ENCODE measurements at places on chromosomes 12 and 14.

DNA sequence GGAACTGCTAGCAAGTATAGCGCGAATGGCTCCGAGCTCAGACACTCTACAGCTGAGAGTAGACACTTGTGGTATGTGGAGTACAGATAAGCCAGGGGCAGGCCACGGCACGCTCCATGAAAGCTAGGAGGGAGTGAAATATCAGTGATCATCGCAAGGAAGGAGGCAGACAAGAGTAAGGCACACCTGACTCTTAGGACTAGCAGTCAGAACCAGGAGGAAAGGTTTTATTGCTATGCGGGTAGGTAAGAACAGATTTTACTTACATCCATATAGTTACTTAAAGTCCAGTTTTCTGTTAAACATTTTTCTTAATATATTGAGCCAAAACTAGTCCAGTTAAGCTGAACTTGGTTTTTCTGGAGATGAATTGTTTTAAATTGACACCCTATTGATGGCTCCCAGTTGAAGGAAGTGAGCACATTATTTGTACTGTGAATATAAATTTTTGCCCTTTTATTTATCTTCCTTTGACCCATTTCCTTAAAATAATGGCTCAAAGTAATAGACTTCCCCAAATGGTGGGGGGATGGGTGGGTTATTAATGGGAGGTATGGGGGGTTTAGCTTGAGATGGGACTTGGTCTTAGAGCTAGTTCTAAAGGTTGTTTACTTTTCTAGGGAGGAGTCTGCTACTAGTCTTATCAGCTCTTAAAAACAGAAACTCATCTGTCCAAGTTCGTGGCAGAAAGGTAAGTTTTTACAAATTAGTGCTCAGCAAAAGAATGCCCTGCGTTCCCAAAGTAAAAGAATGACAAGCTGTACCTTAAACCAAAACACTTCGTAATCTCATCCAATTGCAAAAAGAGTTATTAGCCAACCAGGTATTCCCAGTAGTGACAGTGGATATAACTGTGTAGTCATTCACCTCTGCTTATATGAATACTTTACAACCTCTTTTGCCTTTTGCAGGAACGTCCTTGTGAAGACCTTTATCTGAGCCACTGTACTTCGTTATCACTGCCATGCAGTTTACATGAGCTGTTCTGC, 5.8 kb downstream of the HNRNPA1 start:
- no peak for DNase-seq

DNA sequence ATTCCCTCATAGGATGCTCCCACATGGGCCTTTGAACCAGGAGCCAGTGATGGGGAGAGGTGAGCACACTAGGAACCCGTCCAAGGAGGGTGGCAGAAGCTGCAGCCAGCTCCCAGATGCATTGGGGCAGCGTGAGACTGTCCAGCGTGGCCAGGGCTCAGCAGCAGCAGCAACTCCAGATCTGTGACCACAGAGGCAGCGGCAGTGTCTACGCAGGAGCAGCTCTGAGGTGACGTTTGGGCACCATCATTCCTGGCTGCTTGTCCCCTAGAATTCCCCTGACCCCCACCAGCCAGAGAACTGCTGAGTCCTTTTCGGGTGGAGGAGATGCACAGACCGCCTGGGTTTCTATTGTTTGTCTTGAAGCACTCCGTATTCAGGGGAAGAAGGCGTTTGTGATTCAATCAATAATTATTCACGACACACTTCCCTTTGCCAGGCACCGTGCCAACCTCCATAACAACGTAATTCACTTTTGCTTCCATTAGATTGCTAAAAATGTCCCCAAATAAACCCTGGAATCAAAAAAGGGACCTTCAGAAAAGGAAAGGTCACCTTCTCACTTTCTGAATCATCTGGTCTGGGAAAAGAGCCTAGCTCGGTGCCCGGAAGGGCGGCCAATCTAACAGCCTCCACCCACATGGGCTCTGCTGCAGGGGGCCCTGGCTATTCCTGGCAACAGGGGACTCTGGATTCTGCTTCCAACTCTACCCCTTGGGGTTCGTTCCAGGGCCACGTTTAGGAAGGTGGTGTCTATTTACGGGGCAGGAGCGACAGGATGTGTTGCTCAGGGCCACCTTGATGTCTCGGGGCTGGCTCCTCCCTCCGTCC, 11.4 kb upstream of the BDKRB2 start:
- DNase-seq: no peak

- DNase-seq: no peak
Measured at GRCh38 chr14:103705118-103705503, 10.1 kb downstream of the XRCC3 start.

DNA sequence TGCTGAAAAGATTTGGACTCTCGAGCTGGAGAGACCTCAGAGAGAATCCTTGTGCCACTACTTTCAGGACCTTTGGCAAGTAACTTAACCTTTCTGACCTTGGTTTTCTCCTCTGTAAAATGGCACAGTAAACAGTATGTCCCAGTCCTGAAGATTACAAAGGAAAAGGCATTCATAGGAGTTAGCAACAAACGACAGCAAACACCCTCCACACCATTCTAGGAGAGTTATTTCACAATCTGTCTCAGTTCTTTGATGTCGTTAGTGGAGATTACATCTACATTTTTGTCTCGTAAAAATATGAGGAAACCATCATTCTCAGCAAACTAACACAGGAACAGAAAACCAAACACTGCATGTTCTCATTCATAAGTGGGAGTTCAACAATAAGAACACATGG, 205.7 kb downstream of the ITPR2 start:
- no peak for DNase-seq

GRCh38 chr12:131065279-131065678, 111.6 kb downstream of the ADGRD1 start:
- DNase-seq: no peak

- peak; percentile 27 for DNase-seq
Measured at GRCh38 chr12:59004456-59004855, 84.2 kb upstream of the LRIG3 start.

DNA sequence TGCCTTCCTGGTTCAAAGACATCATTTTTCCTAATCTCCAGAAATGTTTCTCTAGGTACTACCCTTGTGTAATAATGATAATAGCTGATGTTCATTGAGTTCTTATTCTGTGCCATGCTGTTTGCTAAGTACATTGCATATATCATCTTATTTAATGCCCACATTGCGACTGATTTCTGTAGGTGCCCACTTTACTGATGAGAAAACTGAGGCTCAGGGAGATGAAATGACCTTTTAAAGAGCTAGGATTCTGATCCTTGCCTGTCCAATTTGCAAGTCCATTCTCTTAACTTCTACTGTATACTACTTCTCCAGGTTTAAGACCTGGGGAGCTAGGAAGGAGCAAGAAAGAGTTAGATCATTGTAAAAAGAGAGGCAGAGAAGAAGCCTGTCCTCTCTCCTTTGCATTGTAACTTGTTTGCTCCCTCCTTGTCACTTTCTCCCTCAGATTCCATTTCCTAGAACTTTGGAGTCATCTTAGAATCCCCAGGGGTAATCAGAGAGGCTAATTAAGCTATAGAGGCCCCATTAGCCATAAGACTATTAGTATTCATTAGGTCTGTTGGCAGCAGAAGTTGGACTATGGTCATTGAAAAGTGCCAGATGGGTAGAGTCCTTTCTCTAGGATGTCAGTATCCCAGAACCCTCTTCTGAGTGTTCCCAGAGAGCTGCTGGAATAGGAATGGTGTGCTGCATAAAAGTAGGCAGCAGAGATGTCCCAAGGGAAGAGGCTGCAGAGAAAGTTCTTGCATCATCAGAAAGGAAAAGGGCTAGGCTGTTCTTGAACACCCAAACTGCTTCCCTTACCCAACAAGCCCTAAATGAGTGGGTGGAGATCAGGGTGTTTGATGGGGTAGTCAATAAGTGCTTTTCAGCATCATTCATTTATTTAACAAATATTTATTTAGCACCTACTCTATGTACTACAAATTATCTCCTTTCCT, 3.1 kb downstream of the DGKA start:
- no peak for DNase-seq

DNA sequence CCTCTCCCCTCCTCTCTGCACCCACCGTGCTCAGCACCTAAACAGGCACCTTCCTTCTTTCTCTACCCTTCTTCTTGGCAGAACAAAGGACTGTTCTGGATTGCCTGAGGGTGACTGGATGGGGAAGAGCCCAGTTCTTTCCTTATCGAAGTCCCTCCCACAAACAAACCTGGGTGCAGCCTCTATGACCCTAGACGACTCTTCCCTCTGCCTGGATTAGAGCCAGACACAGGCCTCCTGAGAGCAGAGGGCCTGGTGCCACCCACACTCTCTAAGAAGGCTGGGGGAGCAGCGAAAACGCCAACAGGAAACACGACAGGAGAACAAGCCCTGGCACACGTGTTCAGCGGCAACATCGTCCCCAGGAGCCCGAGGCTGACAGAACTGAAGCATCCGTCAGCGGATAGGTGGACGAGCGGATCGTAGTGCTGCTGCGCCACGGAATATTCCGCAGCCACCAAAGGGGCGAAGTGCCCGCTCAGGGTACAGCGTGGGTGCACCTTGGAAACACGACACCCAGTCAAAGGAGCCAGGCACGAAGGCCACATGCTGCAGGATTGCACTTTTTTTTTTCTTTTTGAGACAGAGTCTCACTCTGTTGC, 38.0 kb downstream of the RIMBP2 start:
- no peak for DNase-seq

DNA sequence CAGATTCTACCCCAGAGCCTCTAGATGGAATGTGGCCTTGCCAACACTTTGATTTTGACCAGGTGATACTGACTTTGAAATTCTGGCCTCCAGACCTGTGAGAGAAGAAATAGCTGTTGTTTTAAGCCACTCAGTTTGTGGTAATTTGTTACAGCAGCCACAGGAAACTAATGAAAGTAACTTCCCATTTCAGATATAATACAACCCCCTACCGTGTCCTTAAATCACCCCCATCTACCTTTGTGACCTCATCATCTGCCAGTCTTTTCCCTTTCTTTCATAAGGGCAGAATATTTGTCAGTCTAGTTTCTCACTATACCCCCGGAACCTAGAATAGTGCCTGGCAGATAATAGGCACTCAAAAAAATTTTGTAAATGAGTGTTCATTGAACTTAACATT, 39.6 kb downstream of the PPP4R4 start:
- no peak for DNase-seq

DNA sequence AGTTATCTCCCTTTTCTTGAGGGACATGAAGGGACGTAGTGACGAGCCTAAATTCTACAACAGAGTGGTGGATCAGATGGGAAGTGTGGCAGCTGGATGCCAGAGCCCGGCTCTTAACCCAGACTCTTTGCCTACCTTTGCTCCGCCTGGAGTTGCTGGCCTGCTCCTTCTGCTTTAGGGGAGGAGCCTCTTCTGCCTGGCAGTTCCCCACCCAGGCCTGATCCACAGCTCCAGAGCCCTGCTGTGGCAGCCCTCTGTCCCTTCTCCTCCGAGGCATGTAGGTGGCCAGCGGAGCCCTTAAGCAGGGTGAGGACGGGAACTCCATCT, 2.3 kb upstream of the PRPH start:
- no peak for DNase-seq

DNA sequence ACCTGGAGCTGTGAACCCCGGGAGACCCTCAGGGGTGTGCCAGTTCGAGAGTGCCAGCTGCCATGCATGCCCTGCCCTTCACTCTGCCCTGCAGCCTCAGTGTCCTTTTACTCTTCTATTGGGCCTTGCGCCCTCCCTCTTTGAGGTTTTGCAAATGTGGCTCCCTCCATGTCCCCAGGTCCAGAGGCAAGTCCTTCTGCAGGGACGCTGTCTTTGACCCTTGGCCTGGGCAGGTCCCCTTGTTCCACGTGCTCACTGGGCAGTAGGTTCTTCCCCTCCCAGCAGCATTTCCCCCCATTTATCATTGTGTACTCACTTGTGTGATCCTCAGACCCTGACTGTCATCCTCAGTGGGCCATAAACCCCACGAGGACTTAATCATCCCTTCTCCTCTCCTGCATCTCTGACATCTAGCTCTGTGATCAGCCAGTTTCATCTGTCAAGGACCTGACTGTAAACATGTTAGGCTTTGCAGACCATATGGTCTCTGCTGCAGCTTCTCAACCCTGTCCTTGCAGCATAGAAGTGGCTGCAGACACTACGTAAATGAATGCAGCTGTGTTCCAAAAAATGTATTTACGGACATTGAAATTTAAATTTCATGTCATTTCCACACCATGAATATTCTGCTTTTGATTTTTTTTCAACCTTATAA, 36.6 kb downstream of the TSPAN9 start:
- DNase-seq: no peak

Data from fibroblast of skin of abdomen (primary cell).